ENCODE measurements at places on chromosomes 6 and 20.

GRCh38 chr6:157238346-157238745 is 85.0 kb downstream of the TMEM242 start:
- no peak for DNase-seq

DNA sequence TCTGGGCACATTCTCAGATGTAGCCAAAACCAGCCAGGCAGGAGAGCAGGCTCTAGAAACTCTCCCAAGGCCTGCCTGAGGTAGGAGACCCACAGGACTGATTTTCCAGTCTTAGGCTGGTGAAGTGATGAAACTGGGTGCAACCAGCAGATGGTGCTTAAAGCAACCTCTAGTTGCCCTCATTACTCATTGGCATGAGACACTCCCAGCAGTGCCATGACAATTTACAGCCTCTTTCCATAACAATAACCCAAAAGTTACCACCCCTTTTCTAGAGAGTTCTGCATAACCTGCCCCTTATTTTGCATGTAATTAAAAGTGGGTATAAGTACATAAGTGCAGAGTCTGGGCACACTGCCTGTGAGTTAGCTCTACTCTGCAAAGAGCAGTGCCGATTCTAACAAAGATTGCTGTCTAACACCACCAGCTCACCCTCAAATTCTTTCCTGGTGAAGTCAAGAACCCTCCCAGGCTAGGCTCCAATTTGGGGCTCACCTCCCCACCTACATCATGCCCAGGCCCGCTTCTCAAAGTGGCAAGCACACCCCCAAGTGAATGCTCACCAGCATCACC is 14.4 kb upstream of the GPR6 start:
- DNase-seq: no peak

DNA sequence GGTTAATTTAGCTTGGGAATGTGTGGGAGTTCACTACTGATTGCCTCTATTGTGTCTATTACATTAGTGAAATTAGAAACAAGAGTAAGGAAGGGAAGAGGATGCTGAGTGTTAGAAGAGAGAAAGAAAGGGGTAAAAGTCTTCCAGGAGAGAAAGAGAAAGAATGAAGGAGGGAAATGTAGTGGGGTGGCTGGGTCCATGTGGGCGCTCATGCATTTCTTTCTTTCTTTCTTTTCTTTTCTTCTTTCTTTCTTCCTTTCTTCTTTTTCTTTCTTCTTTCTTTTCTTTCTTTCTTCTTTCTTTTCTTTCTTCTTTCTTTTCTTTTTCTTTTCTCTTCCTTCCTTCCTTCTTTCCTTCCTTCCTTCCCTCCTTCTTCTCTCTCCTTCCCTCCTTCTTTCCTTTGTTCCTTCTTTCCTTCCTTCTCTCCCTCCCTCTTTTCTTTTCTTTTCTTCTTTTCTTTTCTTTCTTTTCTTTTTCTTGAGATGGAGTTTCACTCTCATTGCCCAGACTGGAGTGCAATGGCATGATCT is 16.2 kb upstream of the SALL4 start:
- no peak for DNase-seq

- no peak for DNase-seq
Observed at GRCh38 chr20:58048096-58048702, 180.3 kb downstream of the ANKRD60 start.

DNA sequence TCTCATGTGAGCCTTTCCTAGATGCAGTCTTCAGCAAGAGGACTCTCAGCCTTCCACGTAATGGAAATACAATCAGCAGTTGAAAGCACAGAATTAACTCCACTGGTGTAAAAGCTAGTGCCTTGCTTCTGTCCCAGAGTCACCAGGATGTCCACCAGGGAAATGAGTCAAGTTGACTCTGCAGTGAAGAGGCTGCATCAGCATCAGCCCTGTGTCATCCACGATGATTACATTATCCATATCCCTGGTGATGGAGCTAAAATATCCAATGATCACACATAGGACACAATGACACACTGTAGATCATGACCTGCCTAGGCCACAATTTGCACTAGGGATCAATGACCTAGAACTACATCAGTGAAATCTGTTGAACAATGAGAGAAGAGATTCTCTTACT is 262.4 kb downstream of the ERMARD start:
- no peak for DNase-seq

DNA sequence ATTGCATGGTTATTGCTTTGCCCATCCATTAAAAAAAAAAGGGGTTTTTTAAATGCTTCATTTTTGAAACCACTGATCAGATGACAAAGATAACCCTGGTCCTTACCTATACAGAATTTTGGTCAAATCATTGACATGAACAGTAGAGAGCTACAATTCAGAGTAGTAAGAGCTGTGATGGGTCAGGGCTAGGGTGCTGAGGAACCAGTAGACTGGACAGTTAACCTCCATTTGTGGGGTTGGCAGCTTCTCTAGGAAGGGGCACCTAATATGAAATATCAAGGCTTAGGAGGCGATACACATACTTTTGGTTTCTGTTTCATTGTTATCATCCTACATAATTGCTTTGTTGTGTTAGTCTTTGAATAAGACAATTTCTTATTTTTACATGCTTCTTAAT is 55.1 kb downstream of the ORC3 start:
- no peak for DNase-seq

GRCh38 chr6:152201120-152201519 is 393.6 kb downstream of the ESR1 start:
- DNase-seq: no peak

DNA sequence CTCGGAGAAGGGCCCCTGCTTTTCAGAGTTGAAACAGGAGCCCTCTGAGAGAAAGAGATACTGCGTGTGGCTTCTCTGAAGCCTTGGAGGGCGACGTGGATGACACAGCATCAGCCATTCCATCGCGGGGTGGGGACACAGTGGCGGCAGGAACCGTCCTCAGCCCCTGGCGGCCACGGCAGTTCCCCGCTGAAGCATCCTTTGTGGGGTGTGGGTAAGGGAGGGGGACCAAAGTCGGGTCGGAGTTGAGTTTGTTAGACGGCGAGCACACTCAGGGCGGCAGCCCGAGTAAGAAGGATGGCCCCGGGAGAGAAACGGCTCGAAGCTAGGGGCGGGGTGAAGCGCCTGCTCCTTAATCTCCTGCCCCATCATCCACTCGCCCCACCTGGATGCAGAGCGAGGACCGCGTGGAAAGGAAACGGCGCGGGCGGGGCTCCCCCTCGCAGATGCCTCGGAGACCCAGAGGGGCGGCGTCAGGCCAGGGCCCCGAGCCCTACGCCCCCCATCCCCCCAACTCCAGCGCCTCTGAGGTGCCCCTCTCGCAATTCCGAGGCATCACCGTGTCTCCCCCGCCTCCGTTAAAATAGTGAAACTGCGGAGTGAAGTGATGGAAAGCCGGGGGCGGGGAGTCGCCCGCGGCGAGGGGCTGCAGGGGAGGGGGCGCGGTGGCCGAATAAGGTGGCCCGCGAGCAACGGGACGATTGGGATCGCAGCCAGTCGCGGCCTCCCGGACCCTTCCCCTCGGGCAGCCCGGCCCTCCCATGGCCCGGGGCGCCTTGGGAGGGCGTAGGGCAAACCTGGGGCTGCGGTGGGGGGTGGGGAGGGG is 796 bp upstream of the RREB1 start:
- no peak for DNase-seq

GRCh38 chr6:87274660-87275274 is 47.6 kb upstream of the SMIM8 start:
- no peak for DNase-seq

- DNase-seq: no peak
Observed at GRCh38 chr6:122788663-122789181, 336 bp upstream of the SMPDL3A start.

GRCh38 chr6:166466178-166467122 is 83.7 kb upstream of the MPC1 start:
- no peak for DNase-seq

GRCh38 chr6:161439093-161439492 is 165.2 kb upstream of the AGPAT4 start:
- no peak for DNase-seq

DNA sequence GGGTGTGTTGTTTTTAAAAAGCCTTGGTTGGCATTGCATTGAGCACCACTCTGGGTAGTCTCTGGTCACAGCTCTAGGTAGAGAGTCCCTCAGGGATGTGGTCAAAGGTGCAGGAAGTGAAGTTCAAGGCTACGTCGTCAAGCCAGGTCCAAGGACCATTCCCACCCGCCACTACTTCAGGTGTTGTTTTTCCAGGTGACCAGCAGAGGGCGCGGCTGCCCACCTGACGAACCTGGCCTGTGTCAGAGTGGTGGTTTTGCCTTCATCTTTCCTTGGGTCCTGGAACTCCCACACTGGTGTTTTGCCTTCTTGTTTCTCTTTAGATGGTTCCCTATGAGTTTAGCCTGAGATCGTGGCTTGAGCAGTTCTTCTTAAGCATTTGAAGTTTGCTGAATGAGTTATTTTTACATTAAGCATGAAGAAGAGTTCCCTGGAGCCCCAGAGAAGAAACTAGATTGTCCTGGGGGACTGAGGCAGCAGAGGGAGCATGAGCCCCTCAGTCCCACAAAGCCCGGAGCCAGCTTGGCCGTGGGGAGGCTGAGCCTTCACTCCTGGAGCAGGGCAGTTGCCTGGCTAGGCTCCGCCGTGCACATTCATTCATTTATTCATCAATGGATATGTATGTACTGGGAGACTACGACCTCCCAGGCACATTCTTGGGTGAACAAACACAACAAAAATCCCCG is 5.6 kb upstream of the PHACTR3 start:
- peak; percentile 58 for DNase-seq

GRCh38 chr6:89527634-89528033 is 94.7 kb downstream of the ANKRD6 start:
- DNase-seq: no peak

DNA sequence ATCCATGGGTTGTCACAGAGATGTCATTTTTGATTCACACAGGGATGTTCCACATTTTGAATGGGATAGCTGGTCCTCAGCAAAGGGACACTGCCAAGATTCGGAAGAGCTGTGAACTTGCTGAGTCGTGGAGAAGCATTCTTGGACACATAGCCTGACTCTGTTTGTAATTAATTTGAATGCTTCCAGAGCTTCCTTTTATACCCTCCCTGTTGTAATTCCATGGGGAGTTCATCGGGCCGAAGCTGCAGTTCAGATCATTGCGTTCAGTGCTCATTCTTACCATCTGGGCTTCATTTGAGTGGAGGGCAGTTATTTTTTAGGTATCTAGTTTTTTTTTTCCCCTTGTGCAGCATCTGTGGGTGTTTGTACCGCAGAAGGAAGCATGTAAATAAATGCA is 126.5 kb downstream of the SLC24A3 start:
- DNase-seq: no peak

GRCh38 chr6:90658497-90658896 is 71.6 kb upstream of the MAP3K7 start:
- no peak for DNase-seq

GRCh38 chr6:7684843-7685242 is 41.1 kb upstream of the BMP6 start:
- no peak for DNase-seq

- DNase-seq: no peak
Observed at GRCh38 chr6:73989428-73989827, 293.4 kb downstream of the CD109 start.
